ENCODE measurements at places on chromosomes 13 and 19.

DNA sequence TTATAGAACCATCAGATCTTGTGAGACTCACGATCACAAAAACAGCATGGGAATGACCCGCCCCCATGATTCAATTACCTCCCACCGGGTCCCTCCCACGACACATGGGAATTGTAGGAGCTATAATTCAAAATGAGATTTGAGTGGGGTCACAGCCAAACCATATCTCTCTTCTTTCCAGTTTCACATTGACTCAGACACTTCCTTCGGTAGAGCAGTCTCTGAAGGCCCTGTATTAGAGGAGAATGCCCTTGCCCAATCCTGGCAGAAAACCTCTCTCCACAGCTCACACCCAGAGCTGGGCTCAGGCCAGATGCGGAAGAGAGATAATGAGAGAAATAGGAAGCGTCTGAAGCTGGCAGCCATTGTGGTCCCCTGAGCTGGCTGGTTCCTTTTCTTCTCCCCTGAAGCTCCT, 72.4 kb upstream of the CLDN10 start:
- no peak for DNase-seq

- DNase-seq, result no peak
Measured at GRCh38 chr19:21126078-21126477, 15.8 kb upstream of the ZNF431 start.

- DNase-seq, result no peak
Measured at GRCh38 chr19:13899393-13899792, 6.5 kb downstream of the BRME1 start.

DNA sequence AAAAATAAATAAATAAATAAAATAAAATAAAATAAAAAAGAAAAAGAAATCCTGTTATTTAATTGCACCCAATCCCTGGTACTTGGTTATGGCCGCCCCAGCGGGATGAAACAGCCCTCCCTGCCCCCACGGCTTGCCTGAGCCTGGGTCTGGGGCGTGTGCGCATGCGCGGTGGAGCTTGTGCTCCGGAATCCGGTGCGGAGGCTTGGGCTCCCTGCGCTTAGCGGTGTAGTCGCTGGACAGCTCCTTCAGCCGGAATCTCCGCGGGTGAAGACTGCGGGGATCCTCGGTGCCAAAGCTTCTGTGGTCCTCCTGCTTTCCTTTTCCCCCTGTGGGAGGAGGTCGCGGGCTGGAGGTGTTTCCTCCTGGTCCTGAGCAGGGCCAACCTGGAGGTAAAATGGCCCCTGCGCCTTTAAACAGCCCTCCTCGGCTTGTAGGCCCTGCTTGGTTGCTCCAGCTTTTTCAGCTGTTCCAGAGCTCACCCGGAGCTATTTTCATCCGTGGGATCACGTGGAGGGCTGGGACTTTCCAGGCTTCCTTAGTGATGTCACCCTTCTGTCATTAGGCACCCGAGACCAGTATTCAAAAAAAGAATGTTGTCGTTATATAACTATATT, at the start of gene PLA2G4C:
Gene PLA2G4C, minus strand, starts transcription at position 468 of the 617 bp plus-strand sequence. CDS start 4,288 bp downstream, outside the sequence.
- peak; percentile 56 for DNase-seq

GRCh38 chr13:43054803-43055802, 31.7 kb downstream of the DNAJC15 start:
- DNase-seq, result peak; percentile 30

DNA sequence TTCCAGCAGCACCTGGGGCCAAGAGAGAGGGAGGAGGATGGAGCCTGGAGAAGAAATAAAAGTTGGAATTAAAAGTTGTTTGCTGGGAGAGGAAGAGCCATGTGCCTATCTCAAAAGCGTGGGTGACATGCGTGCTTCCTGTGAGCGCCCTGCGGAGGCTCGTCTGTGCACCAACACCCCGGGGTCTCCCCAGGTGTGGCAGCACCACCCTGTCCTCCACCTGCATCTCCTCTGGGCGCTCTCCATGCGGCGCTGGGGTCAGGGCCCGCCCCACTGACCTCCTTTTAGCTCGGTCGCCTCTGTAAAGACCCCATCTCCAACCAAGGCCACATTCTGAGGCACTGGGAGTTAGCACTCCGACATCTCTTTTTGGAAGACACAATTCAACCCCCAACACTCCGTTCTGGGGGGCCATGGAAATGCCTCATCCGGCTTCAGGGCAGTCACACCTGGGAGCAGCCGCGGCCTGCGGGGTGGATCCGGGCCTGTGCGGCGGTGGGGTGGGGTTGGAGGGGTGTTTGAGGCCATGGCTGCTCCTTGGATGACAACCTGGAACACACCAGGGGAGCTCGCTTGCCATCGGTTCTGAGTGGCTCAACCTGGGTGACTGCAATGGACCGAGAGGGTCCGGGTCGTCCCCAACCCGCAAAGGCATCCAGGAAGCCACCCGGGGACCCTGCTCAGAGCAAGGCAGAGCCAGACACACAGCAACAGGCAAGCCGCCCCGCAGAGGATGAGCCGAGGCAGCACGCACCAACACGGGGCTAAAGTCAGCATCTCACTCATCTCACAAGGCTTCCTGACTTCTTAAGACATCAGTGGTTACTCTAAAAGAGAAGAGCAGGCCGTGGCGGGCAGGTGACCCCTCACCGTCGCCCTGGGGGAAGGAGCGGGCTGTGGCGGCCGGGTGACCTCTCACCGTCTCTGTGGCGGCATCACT, 79.4 kb upstream of the MCF2L start:
- no peak for DNase-seq

Data from SK-N-MC (cell line).